ENCODE measurements at places on chromosomes 16 and 17. TPM values are rescaled to one million over a fixed set of nuclear protein-coding genes. Genes with fewer than 3 reads are reported as not detected.

DNA sequence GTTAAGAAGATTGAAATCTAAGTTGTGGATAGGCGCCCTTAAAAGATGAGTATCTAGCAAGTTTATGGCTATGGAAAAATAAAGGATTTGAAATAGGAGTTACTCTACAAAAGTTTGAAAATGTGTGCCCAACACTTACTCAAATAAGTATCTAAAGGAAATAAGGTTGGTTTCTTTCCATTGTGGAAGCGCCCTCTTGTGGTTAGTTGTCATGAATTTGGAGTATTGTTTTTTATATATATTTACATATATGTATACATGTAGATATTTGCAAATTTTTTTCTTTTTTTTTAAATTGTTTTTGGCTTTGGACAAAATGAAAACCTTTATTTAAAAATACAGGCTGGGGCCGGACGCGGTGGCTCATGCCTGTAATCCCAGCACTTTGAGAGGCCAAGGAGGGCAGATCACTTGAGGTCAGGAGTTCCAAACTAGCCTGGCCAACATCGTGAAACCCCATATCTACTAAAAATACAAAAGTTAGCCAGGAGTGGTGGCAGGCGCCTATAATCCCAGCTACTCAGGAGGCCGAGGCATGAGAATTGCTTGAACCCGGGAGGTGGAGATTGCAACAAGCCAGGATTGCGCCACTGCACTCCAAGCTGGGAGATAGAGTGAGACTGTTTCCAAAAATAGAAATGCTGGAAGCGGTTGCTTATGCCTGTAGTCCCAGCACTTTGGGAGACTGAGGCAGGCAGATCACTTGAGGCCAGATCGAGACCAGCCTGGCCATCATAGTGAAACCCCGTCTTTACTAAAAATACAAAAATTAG is 24.0 kb upstream of the VPS4A start:
- peak; percentile 30 for DNase-seq
- no peaks in the 10 kb centered on the region for H3K36me3 ChIP-seq
- peaks cover 6% of the 10 kb centered on the region for H3K4me1 ChIP-seq
- H3K27me3 ChIP-seq = no peaks in the 10 kb centered on the region
- no peak overlapping the region for H3K27ac ChIP-seq

The ETV4 gene
- not detected for polyA plus RNA-seq

DNA sequence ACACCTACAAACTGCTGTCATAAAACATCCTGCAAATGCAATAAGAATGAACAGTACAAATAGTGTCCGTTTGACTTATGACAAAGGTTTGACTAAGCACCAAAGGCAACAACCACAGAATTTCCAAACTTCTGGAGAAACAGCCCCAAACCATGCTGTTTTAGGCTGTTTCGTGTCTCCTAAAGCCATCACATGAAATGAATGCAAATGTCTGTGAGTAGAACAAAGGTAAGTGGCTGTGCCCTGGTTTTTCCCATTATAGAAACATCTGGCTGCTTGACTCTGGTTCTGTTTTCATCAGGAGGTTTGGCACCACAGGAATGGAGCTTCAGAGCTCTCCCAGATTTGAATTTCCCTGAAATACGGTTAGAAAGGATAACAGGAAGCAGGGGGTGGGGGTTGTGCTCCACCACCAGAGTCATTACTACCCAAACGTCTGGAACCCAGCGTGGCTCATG is 4.6 kb upstream of the EMP2 start:
- no peak overlapping the region for H3K27ac ChIP-seq
- peaks cover 6% of the 10 kb centered on the region for H3K4me1 ChIP-seq
- H3K27me3 ChIP-seq = peaks cover 36% of the 10 kb centered on the region
- no peak for DNase-seq

The ZFP3 gene
- polyA plus RNA-seq = 0.39 TPM

Measured in CD14-positive monocyte (primary cell).